ENCODE measurements at places on chromosomes 1 and 21. TPM values are rescaled to one million over a fixed set of nuclear protein-coding genes. Genes with fewer than 3 reads are reported as not detected.

The PGLYRP4 gene
- total RNA-seq = not detected

The PTGFR gene
- total RNA-seq = 0.73 TPM

The ALG14 gene
- total RNA-seq = 2.9 TPM

The SH2D2A gene
- total RNA-seq = 1.1 TPM

The GJB5 gene
- total RNA-seq = not detected

The LPAR3 gene
- total RNA-seq = 16.9 TPM

The CYP4Z1 gene
- 0.86 TPM for total RNA-seq

The KRTAP10-11 gene
- not detected for total RNA-seq
